RKO (cell line): ENCODE measurements at places on chromosomes 2 and 18.

GRCh38 chr2:164745012-164745797, 96.4 kb downstream of the COBLL1 start:
- no peak for DNase-seq

DNA sequence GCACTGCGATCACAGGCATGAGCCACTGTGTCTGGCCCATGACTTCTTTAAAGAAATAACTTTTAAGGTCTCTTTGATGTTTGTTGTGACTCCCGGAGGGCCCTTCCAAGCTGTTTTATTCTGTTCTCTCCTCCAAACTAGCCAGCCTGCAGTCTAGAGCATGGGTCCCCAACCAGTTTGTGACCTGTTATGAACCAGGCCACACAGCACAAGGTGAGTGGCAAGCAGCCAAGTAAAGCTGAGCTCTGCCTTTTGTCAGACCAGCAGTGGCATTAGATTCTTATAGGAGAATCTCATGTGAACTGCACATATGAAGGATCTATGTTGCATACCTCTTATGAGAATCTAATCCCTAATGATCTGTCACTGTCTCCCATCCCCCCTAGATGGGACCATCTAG, 223.9 kb upstream of the RGPD4 start:
- no peak for DNase-seq

GRCh38 chr18:76741346-76741745, 81.0 kb upstream of the ZNF236 start:
- DNase-seq = no peak

GRCh38 chr2:212843409-212844199, 305.0 kb upstream of the ERBB4 start:
- DNase-seq = peak; percentile 56

- peak; percentile 59 for DNase-seq
These were observed 41.4 kb downstream of the STEAP3 start for GRCh38 chr2:119264781-119265692.

GRCh38 chr2:33509908-33510585, 33.6 kb downstream of the RASGRP3 start:
- no peak for DNase-seq

- DNase-seq = no peak
These were observed 242.2 kb downstream of the FHOD3 start for GRCh38 chr18:36539674-36540231.

DNA sequence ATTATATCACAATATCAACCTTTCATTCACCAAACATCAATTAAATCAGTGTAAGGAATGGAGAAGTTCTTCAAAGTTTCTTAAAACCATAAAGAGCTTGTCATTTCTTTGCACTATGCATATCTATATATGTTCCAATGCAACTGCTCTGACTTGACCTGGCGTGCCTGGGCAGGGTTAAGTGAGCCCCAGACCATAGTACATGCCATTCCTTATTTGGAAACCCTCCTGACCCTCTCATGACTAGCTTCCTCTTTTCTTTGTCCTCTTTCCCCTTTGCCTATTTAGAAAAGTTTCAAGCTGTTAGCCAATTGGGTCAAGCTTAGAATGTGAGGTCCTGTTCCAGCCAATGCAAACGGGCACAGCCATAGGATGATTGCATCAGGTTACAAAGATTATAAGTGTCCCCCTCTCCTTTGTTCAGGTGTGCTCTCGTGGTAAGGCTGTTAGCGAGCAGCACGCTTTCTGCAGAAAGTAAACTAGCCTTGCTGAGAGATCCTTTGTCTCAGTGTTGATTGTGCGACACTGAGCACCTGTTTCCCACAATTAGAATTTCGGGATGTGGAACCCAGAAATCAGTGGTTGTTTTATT, 78.2 kb upstream of the UXS1 start:
- DNase-seq = no peak

GRCh38 chr2:106745468-106745867, 140.5 kb downstream of the ST6GAL2 start:
- DNase-seq = no peak

GRCh38 chr2:231386446-231386845, 9.1 kb upstream of the B3GNT7 start:
- DNase-seq = peak; percentile 30

- DNase-seq = no peak
These were observed 674 bp downstream of the PTPN4 start for GRCh38 chr2:119760237-119760955.

GRCh38 chr2:113698892-113699447, 57.5 kb downstream of the SLC35F5 start:
- no peak for DNase-seq

GRCh38 chr2:6036211-6036610, 344.0 kb downstream of the SOX11 start:
- DNase-seq = no peak

GRCh38 chr2:60321816-60322215, 231.6 kb downstream of the BCL11A start:
- DNase-seq = no peak

GRCh38 chr2:105790461-105791149, 45.9 kb downstream of the NCK2 start:
- DNase-seq = no peak

DNA sequence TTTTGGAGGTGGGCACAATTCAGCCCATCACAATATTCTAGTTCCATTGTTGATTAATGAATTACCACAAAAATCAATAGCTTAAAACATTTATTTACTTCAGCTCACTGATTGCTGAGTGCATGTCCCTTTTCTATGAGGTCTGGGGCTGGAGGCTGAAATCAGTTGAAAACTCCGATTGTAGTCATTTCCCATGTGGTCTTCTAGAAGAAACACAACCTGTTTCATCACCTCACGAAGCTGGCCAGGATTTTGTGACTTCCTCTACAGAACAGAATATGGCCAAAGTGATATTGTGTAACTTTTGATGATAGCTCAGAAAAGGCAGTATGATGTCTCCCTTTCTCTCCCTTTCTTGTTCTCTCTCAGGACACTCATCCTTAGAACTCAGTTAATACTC, 44.1 kb upstream of the CYRIA start:
- DNase-seq = no peak

DNA sequence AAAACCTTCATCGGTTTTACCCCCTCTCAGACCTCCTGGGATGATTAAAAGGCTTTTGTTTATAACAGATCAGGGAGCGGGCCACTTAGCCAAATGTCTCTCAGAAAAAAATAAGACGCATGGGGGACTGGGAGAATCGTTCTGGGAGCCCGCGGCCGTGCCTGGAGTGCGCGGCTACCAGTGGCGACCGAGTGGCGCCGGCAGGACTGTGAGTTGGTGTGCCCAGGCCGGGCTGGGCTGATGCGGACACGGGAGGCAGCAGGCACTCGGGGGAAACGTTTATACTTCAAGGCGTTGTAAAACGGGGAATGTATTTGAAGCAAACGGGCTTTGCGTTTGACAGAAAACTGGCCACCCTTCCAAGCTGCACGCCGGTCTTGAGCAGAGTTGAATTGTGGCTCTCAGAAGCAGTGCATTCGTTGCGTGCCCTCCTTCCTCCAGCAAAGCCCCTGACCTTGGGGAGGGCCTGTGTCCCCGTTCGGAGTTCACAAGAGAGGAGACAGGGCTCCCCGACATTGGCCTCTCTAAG, 4.7 kb upstream of the HOXD10 start:
- DNase-seq = no peak

- no peak for DNase-seq
These were observed 10.3 kb upstream of the NPPC start for GRCh38 chr2:231936491-231936890.

GRCh38 chr2:11855064-11855760, 108.8 kb downstream of the LPIN1 start:
- no peak for DNase-seq

- DNase-seq = no peak
These were observed 25.0 kb upstream of the SPP2 start for GRCh38 chr2:234025466-234025865.

DNA sequence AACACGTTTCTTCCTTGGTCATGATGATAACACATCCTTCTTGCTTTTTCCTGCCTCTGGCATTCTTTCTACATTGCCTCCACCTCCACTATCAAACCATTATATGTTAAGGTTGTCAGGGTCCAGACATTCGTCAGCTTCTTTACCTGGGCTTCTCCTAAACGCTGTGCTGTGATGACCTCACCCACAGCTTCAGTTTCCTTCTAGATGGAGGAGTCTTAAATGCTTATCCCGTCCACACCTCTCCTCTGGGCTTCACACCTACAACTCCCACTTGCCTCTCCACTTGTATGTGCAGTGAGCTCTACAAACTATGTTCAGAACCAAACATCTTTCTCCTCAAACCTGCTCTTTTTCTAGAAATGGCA, 666 bp upstream of the STAT1 start:
- DNase-seq = no peak

- no peak for DNase-seq
These were observed 87.9 kb downstream of the IRS1 start for GRCh38 chr2:226711606-226712296.

- DNase-seq = no peak
These were observed 78.0 kb upstream of the OTX1 start for GRCh38 chr2:62972601-62973000.

GRCh38 chr2:215105607-215106354, 32.6 kb downstream of the ABCA12 start:
- DNase-seq = no peak
